ENCODE measurements at places on chromosomes 2 and 18. TPM values are rescaled to one million over a fixed set of nuclear protein-coding genes. Genes with fewer than 3 reads are reported as not detected.
A peak's percentile ranks its signal among the peaks of the same experiment; 100 is the strongest.

The POTEC gene
- not detected for total RNA-seq

The LRATD1 gene
- total RNA-seq = 0.67 TPM

The FAM228A gene
- 0.35 TPM for total RNA-seq

The RGPD3 gene
- 0.08 TPM for total RNA-seq

The FN1 gene
- 339 TPM for total RNA-seq

The POMC gene
- total RNA-seq = 3.1 TPM

The GNLY gene
- total RNA-seq = 2.3 TPM

DNA sequence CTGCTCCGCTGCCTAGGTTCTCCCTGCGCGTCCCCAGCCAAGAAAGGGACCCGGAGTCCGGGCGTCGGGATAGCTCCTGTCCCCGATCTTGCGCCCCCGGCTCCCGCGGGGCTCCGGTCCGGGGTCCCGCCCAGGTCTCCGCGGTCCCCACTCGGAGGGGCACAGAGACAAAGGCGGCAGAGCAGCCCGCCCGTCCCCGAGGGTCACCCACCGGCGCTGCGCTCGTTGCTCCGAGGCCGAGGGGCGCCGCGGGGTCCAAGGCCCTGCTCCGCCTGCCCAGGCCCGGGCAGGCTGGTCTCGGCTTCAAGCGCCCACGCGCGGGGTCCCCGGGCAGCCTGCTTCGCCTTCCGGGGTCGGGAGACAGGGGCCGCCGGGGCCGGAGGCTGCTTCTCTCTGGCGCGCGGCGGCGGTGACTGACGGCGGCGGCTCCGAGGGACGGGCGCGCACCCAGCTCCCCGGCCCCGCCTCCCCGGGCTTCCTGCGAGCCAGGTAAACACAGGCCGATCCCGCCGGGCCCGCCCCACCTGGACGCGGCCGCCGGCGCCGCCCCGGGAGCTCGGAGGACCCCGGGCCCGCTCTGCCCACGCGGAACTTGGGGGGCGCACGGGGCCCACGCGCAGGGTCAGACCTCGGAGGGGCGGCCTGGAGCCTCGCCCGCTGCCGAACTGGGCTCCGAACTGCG, at the start of gene MBP:
TSS of gene MBP (minus strand) at position 415 of the 682 bp plus-strand sequence. CDS start 27,522 bp downstream, outside the sequence.
- DNase-seq = peak; percentile 91

DNA sequence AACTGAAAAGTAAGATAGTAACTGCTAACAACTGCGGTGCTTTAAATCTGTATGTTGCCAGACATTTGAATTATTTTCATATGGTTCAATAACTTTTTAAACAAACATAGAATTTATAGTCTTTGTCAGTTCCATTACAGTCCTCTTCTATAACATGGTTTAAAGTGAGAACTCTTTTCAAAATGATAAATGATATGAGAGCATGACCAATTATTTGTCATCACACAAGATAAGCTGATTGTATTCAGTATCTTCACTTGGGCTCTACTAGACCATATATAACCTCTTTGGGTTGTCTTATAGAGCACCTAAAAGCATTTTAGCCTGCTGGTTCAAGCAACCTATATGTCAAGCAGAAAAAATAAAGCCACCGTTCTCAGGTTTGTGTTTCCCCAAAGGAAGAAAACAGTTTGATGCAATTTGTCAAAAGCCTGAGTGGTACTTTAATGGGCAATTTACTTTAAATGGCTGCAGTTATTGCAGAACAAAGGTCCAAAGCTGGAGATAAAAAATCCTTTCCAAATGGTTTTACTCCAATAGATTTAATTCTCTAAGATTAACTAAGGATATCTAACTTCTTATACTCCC, 298.4 kb downstream of the FSIP2 start:
- no peak for DNase-seq

DNA sequence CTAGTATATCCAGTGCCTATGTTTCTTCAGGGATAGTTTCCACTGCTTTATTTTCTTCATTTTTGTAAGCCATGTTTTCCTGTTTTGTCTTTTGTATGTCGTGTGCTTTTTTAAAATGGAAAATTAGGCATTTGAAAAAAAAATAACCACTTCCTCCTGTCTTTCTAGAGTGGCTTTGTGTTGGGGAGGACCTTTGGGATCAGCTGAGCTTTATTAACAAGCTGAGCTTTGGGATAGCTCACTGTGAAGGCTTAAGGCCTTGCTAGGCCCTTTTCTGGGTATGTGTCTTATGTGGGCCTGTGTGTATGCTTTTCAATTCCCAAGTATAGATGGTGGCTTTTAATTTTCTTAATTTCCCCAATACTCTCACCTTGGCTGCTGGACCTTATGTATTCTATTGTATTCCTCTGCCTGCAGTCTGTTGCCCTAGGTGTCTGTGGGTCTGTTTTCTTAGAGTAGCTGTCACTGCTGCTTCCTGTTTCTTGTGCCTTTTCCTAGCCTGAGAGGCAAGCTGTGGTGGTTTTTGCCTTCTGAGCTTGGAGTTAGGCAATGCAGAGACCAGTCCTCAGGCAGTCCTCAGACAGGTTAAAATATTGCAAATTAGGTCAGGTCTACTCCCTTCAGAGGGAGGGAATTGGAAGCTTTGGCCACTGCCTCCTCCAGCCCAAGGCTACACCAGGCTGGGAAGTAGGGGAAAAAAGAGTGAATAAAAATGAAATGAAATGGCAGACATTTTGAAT, 134.7 kb downstream of the LDLRAD4 start:
- DNase-seq = no peak

DNA sequence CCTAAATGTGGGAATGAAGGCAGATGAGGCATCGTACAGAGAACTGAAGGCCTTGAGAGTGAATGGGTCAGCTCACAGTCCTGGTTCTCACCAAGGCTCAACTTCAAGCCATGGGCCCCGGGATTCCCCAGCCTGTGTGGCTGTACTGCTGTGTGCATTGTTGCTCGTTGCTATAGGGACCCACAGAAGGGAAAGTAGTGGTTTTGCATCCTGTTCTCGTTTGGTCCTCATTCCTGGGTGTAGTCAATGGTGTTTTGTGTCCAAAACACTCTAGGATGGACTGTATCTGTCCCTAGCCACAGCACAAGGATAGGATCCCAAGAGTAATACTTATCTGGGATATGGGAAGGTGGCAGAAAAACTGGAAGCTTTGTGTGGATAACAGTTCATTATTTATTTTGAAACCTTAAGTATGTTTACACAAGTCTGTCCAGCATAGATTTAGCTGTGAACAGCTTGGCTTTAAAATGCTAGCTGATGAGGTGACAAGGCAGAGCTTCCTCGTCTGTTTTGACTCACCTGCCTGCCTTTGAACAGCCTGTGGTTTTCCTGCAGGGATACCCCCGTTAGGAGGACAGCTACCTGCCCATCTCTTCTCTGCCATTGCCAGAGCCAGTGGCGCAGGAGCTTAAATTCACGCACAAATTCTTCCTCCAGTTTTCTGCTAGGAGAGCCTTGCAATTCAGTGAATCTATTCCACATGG, 85.0 kb downstream of the WDSUB1 start:
- DNase-seq = no peak

- DNase-seq = no peak
Observed at GRCh38 chr2:134153294-134153880, 100.5 kb upstream of the MGAT5 start.

GRCh38 chr2:176555112-176555511, 285.9 kb downstream of the MTX2 start:
- DNase-seq = no peak

DNA sequence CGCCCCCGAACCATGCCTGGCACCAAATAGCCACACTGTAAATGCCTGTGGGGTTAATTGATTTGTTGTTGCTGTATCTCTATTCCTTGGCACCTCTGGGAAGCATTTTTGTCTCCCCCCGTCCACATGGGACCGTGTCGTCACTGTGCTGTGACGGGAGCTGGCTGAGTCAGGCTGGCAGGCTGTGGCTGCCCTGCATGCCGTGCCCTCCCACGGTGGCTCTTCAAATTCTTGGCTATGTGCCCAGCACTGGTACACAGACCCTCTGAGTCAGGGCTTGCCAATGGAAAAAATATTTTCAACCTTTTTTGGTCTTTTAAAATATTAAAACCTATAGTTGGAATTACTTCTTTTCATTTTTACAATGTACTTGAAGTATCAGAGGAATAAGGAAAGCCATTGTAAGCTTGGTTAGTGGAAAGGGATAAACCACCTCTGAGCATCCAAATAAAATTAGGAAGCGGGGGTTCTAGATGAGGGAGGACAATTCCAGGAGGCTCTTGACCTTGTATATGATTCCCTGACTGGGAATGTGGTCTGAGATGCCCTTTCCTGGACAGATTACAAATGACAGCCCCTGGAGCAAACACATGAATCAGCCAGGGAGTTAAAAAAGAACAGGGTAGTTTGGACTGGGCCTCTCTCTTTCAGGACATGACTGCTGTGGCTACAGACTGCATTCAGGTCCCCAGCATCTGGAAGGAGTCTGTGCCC, 59.4 kb downstream of the DGKD start:
- peak; percentile 85 for DNase-seq

GRCh38 chr2:199315299-199316179, 142.2 kb downstream of the SATB2 start:
- no peak for DNase-seq

DNA sequence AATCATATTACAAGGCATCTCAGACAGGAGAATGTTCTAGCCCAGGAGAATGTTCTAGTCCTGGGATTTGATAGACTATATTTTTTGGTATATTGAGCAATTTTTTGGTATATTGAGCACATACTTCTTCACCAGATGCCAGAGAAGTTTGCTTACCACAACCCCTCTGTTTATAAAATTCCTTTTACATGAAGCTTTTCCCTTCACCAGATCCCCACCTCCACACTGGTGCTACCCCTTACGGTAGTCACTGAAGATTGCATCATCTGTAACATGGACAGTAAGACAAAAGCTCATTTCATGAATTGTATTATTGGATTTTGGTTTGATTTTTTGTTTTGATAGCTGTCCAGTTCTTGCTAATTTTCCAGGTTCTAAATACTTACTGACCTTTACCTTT, 7.2 kb upstream of the HNMT start:
- no peak for DNase-seq

- DNase-seq = peak; percentile 29
Observed at GRCh38 chr2:26172871-26173775, at the start of gene GAREM2. Gene GAREM2, plus strand, starts transcription at chr2:26173088. Its CDS starts 133 bp downstream, at chr2:26173221.

GRCh38 chr2:187936228-187936627, 355.4 kb upstream of the GULP1 start:
- no peak for DNase-seq

- DNase-seq = no peak
Observed at GRCh38 chr2:75311993-75312392, 112.7 kb upstream of the TACR1 start.

- no peak for DNase-seq
Observed at GRCh38 chr18:13407484-13407883, 188.9 kb downstream of the LDLRAD4 start.

- DNase-seq = no peak
Observed at GRCh38 chr2:99880148-99880963, 262.0 kb downstream of the AFF3 start.

- no peak for DNase-seq
Observed at GRCh38 chr18:27413495-27414401, 228.6 kb upstream of the CHST9 start.

- DNase-seq = no peak
Observed at GRCh38 chr2:34031097-34031496, 432.0 kb upstream of the FAM98A start.

DNA sequence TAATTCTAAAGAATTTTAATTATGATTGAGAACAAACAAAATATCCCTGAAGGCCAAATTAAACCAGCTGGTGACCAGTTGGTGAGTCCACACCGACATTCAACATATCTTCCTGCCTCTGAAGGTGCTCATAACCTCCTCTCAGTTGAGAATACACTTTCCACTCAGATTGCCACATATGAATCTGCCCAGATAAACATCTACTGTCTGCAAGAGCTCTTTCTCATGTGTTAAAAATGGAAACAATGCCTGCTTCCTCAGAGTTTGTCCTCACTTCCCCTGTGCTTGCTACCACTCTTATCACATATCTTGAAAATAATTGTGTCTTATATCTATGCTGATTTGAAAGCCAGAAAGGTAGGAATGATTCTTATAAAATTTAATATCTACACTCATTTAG, 177.7 kb upstream of the GULP1 start:
- no peak for DNase-seq

DNA sequence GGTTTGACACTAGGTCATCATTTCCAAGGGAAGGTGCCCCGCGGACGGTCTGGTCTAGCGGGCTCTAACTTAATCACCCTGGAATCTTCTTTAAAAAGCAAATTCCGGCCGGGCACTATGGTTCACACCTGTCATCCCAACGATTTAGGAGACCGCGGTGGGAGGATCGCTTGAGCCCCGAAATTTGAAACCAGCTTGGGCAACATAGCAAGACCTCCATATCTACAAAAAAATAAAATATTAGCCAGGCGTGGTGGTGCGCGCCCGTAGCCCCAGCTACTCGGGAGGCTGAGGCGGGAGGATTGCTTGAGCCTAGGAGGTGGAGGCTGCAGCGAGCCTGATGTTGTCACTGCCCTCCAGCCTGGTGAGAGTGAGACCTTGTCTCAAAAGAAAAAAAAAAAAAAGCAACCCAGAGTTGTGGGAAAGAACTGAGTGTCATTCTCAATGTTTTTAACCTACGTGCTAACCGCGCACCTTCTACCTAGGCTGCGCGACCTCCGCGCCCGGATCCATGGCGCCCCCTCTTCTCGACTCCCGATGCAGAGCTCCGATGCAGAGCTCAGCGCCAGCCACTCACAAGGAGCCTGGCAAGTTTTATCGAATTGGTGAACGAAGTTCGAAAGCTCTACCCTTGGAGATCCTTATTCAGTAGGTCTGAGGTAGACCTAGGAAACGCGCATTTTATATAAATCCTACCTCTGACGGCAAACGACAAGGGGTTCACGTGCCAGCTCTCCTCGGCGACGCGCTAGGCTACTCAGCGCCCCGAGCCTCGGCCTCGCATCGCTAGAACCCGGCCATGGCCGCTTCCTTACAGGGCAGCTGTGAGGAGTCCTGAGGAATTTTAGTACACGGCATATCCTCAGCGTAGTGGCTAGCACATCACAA, 888 bp upstream of the TWSG1 start:
- no peak for DNase-seq

DNA sequence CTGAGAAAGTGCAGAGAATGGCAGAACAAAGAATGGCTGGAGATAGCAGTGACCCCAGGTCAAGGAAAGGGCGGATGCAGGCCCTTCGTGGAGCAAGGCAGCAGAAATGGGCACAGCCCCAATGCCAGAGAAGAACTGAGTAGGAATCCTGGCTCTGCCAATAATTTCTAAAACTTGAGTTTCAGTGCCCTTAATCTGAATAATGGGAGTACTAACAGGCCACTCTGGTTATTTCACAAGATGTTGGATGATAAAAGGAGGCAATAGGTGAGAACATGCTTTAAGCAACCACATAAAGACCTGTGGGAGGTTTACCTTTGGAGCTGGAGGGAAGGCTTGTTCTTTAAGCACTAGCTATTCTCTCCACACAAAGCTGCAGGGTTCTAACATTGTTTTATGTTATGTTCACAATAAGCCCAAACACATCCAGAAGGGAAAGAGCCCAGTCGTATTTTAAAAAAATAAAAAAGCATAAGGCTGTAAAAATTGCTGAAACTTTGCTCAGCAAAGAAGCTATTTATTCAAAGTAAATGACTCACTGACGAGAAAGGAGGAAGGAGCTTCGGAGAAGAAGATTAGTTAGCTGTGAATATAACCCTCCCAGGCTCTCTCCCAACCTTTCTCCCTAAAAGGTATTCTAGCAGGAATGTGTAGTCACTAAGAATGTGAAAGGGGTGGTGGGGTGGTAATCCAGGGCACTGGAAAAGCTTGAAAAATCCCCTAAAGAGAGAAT, 470.2 kb downstream of the TXNL1 start:
- no peak for DNase-seq

GRCh38 chr2:96857667-96858372, at the start of gene ANKRD39:
Gene ANKRD39, minus strand, starts transcription at chr2:96858016. Its CDS starts 29 bp downstream, at chr2:96857987.
- peak; percentile 99 for DNase-seq

GRCh38 chr18:23397907-23398306, 55.2 kb upstream of the RIOK3 start:
- DNase-seq = no peak
